ENCODE measurements at places on chromosomes 2 and 18.

GRCh38 chr2:184598316-184599053 lies at the start of gene ZNF804A:
Gene ZNF804A (plus strand): TSS chr2:184598529. CDS start chr2:184598960, 431 bp downstream.
- no peak for DNase-seq

DNA sequence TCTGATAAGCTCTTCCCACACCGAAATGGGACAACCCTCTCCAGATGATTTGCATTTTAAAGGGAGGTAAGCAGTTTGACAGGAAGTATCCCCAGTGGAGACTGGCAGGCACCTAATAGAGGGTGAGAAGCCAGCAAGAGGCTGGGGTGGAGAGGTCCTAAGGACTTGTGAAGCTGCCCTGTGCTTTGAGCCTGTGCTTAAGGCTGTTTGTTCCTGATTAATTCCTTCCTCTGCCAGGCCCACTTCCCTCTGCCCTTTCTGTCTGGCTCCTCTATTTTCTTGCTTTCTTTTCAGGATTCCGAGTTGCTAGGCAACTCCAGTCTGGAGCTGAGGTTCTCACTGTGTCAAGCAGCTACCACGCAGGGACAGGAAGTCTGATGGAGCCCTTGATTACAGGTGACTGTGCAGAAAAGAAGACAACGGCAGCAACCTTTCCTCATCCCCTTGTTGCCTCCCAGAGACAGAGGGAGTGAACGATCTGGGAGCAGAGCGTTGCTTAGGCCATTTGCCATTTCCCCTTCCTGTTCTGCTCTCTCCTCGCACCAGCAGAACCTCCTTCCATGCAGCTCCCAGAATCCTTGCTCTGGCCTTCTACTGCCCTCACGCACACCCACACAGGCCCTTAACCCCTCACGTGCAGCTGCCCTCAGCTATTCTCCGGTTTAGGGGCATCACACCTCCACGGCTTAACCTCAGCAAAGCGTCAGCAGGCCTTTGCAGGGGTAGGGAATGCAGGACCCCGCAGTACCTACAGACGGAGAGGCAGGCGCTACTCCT lies 103.6 kb upstream of the CELF4 start:
- DNase-seq: no peak

DNA sequence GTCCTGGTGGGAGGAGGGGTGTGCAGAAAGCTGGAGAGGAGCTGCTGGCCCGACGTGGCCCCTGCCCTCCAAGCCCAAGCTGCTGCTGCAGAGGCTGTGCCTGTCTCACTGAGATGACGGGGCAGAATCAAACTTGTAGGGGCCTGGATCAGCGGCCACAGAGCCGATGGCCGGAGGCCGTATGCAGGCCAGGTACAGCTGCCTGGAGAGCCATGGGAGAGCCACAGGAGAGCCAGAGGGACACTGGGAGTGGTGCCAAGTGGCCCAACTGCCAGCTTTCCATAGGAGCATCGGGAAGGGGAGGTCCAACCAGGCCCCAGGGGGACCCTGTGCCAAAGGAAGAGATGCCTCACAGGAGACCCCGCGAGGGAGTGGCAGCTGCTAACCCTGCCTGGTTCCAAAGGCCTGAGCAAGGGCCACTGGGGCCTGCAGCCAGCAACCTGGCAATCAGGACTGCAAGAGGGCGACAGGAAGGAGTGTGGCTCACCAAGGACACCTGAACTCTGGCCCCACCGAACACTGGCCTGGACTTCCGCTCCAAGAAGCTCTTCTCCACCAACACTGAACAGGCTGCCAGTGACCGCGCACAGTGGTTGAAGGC lies 70.7 kb downstream of the HDAC4 start:
- no peak for DNase-seq

DNA sequence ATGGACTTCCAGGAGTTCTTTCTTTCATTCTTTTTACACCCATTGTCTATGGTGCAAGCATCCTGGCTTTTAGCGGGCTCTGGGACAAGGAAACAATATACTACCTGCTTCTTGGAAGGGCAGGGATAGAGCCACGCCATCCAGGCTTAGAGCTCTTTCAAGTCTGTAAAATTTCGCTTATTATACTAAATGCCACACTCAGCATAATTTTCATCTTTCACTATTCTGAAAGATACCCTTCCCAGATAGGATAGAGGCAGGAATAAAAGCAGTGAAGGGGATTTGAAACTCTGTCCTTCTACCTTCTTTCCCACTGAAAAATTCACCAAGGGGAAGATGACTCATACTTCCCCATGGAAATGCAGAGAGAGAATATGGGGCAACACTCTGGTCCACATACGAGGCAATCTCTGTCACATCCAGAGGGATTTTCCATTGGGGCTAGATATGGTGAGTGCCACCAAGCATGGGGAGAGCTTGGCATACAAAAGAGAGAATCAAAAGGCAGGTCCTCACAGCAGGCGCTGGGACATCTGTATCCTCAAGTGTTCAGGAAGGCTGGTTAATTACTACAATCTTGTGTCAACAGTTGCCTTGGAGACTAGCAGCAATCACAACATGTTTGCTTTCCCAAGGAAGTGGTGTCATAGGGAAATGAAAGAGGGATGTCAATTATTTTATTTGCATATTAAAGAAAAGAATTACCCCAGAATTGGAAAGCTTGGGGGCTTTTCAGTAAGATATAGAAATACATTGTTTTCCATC lies 127.6 kb downstream of the TDRD15 start:
- no peak for DNase-seq

- no peak for DNase-seq
Measured at GRCh38 chr2:241947876-241948275, 78.3 kb downstream of the RTP5 start.

DNA sequence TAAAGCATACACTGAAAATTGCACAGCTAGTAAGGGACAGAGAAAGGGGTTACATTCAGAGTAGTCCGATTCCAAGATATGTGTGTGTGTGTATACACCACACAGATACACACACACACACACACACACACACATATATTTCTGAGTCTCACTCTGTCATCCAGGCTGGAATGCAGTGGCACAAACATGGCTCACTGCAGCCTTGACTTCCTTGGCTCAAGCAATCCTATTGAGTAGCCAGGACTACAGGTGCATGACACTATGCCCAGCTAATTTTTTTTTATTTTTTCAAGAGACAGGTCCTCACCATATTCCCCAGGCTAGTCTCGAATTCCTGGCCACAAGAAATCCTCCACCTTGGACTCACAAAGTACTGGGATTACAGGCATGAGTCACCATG lies 68.1 kb upstream of the ITPRID2 start:
- no peak for DNase-seq

DNA sequence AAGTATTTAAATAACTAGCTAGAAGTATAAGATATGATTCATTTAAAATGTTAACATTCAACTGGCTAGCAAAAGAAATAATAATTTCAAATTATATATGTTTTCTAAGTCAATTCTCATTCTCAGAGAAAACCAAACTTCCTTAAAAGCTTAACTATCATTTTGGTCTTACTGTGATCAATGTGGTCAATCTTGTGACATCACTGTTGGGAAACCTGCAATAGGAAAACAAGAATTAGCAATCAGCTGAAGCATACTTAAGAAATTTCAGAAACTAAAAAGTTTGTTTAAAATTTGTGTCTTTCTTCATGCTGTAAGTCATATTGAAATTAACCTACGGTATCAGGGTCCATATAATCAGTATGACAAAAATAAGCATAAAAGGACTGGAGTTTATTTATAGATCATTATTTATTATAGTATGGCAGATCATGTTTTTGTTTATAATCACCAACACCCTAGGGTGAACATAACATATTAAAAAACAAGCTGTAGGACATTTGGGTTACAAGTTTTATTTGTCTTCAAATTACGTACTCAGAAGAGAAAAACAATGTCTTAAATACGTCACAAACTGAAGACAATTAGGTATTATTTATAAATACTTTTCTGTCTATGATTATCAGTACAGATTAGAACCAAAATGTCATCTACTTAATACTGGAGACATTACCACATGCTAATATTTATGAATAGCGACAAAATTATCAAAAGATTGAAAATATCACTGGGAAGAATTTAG lies 60.5 kb downstream of the BAZ2B start:
- DNase-seq: no peak

DNA sequence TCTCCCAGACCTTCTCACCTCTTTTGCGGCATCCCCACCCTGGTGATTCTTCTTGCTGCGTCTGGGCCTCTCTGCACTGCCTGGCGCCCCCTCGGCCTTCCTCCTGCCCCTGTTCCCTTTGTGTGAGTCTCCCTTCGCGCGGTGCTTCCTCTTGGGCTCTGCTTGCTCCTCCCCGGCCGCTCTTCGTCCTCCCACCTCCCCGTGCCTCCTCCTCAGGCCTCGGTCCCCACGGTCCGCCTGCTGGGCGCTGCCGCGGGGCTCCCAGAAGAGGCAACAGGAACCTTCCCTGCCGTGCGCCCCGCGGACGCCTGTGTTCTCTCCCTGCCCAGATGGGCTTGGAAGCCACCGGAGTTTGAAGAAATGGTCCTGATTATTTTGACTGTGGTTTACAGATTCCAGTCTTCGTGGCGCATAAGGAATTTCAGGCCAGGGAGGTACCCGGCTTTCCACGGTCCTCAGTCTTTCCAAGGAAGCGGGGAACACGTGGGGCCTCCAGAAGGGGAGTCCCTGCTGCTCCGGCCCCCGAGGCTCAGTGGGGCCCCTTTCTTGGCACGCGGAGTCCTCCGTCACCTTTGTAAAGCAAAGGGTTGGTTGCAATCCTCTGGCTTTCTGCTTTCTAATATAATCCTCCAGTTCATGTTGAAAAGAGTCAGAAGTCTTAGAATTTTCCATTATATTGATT lies 13.1 kb downstream of the RNU2-63P start:
- no peak for DNase-seq

DNA sequence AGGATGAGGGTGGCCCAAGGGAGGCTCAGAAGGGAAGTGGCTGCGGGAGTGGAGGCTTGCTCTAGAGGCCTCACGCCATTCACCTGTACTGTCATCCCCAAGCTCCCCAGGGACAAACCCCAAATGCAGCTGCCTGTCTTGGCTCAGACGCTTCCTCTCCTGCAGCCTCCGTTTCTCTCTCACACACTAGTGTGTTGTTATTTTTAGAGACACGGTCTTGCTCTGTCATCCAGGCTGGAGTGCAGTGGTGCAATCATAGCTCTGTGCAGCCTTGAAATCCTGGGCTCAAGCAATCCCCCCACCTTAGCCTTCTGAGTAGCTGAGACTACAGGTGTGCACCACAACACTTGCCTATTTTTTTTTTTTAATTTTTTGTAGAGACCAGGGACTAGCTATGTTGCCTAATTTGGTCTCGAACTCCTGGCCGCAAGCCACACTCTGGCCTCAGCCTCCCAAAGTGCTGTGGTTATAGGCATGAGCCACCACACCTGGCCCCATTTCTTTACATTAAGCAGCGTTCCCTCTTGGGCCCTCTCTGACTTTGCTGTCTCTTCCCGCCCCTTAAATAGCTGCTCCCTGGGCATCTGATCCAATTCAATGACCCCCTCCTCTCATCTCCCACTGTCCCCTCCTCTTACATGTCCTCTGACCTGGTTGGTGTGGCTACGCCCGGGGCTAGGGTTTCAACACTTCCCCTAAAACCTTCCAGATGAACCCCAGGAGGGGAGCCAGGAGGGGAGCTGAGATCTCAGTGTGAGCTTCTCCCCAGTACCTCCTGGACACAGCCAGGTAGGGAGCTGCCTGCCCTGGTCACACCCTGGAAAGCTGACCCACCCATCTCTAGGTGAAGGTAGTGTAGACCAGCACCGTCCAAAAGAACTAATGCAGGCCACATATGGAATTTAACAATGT lies 24.0 kb upstream of the LOXHD1 start:
- no peak for DNase-seq

DNA sequence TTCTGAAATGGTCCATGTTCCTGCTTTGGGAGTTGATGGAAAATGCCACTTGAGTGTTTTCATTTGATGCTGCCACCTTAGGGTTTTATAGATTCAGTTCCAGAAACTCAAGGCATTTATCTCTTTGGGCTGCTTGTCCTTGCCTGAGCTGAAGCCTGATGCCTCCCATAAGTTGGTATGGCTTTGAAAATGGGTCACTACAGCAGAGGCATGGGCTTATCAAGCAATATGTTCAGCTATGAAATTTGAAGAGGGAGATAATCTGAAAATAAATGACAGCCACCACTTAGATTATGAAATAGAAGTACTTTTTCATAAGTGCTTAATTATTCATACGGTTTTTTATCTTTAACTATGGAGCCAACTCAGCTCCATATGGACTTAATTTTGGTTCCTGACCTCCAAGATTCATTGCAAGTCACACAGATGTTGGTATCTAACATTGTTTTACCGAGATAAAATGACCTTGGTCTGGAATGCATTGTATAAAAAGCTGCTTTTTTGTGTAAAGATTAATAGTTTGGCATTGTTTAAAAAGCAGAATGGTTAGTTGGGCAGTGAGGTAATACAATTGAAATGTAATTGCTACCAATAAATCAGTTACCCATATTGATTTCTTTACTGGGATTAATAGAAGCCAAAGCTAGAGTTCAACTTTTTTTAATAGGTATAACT lies 4.5 kb downstream of the SLC14A1 start:
- DNase-seq: no peak

GRCh38 chr2:163734881-163735684 lies 725 bp downstream of the FIGN start:
- no peak for DNase-seq

GRCh38 chr2:13284688-13285087 lies 568.0 kb downstream of the TRIB2 start:
- no peak for DNase-seq

DNA sequence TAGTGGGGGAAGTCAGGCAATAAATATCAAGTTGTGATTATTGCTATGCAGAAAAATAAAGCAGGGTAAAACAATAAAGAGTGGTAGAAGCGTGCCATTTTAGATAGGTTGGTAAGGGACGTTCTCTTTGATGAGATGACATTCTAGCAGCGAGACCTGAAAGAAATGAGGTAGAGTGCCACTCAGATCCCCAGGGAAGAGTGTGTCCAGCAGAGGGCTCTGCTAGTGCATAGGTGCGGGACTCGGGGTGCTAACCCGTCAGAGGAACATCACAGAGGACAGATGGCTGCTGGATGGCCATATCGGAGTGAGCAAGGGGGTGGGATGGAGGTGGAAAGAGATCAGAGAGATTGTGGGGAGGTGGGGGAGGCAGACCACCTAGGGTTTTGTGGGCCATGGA lies 16.3 kb upstream of the GTF2A1L start:
- no peak for DNase-seq

GRCh38 chr18:37426586-37426985 lies 139.0 kb downstream of the CELF4 start:
- DNase-seq: no peak

DNA sequence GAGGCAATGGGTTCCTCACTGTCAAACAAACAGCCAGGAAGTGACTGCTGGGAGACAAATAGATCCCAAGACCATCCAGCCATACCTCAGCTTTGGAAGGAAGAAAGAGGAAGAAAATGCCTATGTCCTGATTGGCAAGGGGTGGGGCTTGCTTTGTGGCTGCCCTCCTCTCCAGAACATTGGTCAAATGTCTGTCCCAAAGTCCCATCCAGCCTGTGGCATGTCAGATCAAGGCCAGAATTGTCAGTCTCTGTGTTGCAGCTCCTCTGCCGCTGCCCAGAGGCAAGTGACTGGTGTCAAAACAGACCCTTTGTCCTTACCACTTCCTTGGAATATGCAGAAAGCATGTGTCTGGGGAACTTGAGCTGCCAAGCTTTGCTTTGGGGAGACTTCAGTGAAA lies 63.0 kb upstream of the SMAD2 start:
- DNase-seq: no peak

GRCh38 chr2:22829791-22830190 lies 555.2 kb upstream of the KLHL29 start:
- DNase-seq: no peak

Measured in HFFc6 (cell line).